GM19239 (cell line): ENCODE measurements at places on chromosomes 4 and X.

GRCh38 chrX:40013266-40014195 lies 84.2 kb downstream of the BCOR start:
- DNase-seq = no peak

- DNase-seq = peak; percentile 12
Measured at GRCh38 chr4:36651253-36651652, 369.8 kb downstream of the DTHD1 start.

GRCh38 chr4:41655177-41655576 lies 93.3 kb downstream of the PHOX2B start:
- DNase-seq = no peak

DNA sequence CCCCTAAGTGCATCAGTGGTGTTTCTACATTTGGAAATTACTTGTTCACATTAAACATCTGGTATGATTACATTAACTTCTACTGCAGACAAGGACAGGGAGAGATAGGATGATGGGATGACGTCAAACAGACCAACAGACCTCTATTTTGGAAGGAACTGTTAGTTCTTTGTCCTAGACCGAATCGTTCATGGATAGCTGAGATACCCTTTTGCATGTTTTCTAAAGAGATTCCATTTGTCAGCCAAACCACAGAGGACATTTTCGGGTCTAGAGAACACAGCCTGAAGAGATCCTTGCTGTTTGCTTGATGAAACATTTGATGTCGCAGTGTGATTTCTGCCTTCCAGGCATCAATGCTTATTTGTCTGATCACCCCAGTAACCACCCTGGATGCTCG lies 27.7 kb downstream of the CHST7 start:
- no peak for DNase-seq

GRCh38 chrX:9464435-9465371 lies at the start of gene TBL1X:
TBL1X (plus strand) TSS chrX:9465058; CDS start chrX:9653587, 188,529 bp downstream.
- DNase-seq = peak; percentile 38

DNA sequence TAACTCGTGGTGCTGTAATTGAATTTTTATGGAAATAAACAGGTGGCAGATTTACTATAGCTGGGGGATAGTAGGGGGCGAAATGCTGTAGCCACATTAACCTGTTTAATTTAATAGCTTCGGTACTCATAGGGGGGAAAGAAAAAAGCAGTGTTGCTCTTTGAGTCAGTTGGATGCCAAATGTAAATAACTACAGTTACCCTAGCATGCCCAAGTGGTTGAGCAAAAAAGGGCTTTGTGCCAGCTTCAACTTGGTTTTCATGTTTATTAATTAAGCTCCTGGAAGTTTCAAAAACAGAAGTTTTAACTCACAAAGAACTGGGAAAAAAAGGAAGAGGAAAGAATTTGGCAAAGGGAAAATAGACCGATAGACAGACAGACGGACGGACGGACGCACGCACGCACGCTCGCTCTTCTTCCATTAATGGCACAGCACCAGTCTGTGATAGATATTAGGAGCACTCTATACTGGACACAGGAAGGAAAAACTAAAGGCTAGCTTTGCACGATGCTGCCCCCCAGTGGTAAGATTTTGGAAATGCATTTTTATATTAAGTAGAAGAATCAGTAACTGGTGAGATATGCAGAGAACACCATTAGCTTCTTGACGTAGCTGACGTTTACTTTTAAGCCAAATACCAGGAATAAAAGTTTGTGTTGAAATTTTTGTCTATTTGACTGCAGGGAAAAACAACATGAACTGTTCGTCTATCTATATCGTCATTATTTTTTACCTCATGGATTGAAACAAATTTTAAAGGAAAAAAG lies 151.8 kb downstream of the SLC7A11 start:
- peak; percentile 66 for DNase-seq

GRCh38 chr4:60201052-60201673 lies 999.0 kb upstream of the ADGRL3 start:
- no peak for DNase-seq
